ENCODE measurements at places on chromosomes 5 and 9.

- no peak for DNase-seq
These were observed 207.3 kb downstream of the ARHGAP26 start for GRCh38 chr5:142977363-142978051.

- DNase-seq = no peak
These were observed 9.1 kb downstream of the ENHO start for GRCh38 chr9:34513567-34514214.

DNA sequence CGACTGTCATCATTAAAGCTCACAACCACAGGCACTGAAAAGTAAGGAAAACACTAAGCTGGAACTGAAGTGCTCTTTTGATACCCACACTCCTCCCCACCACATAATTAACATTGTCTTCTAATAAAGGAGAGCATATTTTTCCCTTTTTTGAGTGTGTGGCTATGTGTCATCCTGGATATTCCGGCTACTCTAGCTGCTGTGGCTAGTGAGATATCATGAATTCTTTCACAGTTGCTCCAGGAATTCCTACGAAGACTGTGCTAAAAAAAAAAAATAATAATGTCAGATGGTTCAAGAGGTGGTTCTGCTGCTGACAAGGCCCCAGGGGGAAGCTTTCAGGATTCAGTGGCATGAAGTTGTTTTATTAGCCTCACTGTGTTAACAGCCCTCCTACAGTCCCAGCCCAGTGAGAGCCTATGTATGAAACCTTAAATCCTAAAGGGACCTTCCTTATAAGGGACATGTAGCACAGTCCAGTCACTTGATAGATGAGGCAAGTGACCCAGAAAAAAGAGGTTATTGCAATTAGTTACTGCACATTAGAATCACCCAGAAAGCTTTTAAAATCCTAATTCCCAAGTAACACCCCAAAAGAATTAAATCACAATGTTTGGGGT lies 46.6 kb downstream of the TMEM252 start:
- no peak for DNase-seq

GRCh38 chr9:112925058-112925641 lies 34.5 kb upstream of the SLC46A2 start:
- no peak for DNase-seq

GRCh38 chr5:128378632-128379031 lies 159.4 kb downstream of the FBN2 start:
- DNase-seq = no peak

DNA sequence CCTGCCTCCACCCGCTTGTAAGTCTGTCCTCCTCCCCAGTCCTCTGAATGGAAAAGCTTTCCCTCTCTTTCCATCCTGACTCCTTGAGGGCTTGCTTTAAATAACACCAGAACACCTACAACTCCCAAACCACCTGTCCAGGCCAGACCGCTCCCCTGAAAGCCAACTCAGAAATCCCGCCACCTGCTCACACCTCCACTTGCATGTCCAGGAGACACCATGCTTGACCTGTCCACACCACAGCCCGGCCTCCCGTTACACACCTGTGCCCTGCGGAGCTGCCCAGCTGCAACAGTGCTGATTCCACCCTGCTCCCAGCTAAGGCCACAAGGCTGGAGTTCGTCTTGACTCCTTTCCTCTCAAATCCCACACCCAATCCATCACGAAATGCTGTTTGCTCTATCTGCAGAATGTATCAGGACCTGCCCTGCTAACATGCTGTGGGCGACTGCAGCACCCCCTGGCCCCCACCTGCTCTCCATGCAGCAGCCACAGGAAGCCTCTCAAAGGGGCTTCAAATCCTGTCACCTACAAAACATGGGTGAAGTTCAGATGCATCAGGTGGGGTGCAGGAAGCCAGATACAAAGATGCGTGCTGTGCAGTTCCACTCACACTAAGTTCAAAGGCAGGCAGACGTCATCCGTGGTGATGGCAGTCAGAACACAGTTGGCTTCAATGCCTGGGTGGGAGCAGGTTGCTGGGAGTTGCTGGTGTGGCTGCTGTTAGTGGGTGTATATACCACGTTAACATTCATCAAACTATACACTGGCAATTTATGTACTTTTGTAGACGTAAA lies 166.0 kb downstream of the ROR2 start:
- no peak for DNase-seq

DNA sequence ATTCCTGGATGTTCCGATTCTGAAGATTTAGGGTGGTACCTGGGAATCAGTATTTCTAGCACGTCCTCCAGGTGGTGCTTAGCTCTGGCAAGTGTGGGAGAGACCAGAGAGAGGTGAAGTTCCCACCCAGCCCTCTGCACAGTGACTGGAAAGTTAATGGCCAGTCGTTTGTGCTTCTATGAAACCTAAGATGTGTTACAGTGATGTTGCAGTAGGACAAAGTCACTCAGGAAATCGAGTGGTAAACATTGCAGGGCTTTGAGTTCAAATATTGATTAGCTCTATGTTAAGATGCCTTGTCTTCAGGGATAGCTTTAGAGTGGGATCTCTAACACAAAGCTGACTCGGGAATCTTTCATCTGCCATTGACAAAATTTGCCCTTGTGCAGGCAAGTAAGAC lies 55.6 kb downstream of the PIK3R1 start:
- no peak for DNase-seq

- DNase-seq = no peak
These were observed 668.1 kb upstream of the CDH6 start for GRCh38 chr5:30525353-30525752.

- no peak for DNase-seq
These were observed 70.3 kb downstream of the CTSL start for GRCh38 chr9:87796196-87796595.

- DNase-seq = no peak
These were observed 12.4 kb downstream of the ADAMTS2 start for GRCh38 chr5:179332741-179333290.

- peak; percentile 83 for DNase-seq
These were observed at the start of gene ANKS6 for GRCh38 chr9:98796364-98797101. Gene ANKS6, minus strand, starts transcription at chr9:98796555. Its CDS starts 64 bp downstream, at chr9:98796491.

- no peak for DNase-seq
These were observed 39.3 kb upstream of the F2RL2 start for GRCh38 chr5:76662521-76662920.

GRCh38 chr5:31124026-31124425 lies 69.5 kb upstream of the CDH6 start:
- no peak for DNase-seq

DNA sequence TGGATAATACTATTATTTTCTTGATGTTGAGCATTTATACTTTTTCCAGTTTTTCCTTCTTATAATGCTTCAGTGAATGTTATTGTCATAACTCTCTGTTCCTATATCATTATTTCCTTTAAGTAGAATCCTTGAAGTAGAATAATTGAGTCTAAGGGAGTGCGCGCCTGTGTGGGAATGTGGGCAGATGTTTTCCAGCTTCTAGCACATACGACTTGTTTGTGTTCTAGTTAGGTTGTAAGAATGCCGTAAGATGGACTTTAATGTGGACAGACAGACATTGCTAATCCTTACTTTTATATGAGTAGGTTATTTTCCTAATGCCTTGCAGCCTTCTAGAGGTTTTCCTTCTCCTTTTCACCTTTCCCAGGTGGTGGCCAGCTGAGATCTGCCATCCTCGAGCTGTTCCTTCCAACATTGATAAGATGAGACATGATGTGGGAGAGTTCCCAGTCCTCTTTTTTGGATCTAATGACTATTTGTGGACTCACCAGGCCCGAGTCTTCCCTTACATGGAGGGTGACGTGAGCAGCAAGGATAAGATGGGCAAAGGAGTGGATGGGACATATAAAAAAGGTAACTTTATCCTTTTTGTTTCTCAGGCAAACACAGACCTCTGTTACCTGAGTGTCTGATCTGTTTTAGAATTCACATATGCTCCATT lies 34.2 kb downstream of the RAB24 start:
- DNase-seq = no peak

DNA sequence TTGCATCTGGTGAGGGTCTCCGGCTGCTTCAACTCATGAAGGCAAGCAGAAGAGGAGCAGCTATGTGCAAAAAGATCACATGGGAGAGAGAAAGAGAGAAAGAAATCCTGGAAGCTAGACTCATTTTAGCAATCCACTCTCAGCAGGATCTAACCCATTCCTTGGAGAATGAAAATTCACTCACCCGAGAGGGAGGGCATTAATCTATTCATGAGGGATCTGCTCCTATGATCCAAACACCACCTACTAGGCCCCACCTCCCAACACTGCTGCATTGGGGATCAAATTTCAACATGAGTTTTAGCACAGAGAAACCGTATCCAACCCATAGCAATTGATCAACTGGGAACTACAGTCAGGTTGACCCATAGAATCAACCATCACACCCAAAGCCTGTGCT lies 98.1 kb upstream of the SV2C start:
- no peak for DNase-seq

DNA sequence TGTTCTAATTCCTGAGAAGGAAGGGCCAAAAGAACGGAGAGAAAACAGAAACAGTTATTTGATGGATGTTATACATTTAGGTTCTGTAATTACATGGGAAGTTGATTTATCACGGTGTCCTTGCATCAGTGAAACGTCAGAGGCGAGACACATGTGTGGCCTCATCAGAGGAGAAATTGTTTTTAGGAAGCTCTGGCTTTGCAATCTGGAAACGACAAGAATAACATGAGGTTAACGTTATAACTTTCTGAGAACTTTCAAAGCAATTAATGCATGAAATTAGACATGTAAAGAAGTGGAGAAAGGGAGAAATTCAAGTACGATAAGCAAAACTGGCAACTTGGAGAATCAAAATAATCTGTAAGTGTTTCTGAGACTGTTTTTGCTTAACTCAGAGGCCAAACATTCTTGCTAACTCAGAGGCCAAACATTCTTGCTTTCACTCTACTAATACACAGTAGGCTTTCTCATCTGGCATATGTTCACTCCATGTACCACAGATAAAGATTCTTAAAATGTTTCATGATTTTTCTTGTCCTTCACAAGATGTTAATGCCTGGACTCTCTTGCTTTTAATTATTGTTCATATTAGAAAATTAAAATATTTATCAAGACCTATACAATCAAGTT lies 933.0 kb downstream of the TLE4 start:
- DNase-seq = no peak

- DNase-seq = no peak
These were observed 226.5 kb downstream of the DTWD2 start for GRCh38 chr5:118761814-118762213.

GRCh38 chr5:90020575-90021538 lies 388.7 kb downstream of the CETN3 start:
- no peak for DNase-seq

- no peak for DNase-seq
These were observed 68.2 kb downstream of the FAM114A2 start for GRCh38 chr5:153970496-153970895.

GRCh38 chr5:9034649-9035048 lies 511.2 kb downstream of the SEMA5A start:
- no peak for DNase-seq

DNA sequence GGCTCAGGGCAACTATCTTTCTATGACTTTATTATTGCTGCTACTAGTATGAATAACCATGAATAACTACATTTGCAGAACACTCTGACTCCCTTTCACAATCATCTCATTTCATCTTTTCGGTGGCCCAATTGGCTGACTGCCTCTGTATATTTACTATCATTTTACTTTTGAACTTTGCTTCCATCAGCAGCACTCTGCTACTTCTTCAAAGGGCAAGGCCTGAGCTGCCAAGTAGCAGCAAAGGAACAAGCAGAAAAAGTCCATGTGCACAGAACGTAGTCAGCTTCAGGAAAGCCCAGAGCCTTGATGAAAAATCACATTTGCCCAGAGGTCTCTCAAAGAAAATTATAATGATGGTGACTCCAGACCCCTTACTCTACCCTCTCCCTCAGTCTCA lies 214.5 kb upstream of the PUM3 start:
- no peak for DNase-seq

DNA sequence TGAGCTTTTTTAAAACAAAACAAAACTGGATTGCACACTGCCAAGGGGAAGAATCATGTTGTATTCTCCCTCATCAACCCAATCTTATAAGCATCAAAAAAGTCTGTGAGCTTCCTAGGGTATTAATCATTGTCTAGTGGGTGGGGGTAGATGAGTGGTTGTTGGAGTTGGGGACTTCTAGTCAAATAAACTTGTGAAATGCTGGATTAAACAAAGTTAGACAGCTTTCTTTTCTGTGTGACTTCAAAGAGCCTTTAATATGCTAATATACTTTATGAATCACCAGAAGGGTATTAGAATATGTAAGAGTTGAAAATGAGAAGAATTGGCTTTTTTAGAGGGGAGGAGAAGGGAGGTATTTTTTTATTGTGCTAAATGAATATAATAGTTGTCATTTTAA lies 87.7 kb downstream of the GALNT10 start:
- no peak for DNase-seq

DNA sequence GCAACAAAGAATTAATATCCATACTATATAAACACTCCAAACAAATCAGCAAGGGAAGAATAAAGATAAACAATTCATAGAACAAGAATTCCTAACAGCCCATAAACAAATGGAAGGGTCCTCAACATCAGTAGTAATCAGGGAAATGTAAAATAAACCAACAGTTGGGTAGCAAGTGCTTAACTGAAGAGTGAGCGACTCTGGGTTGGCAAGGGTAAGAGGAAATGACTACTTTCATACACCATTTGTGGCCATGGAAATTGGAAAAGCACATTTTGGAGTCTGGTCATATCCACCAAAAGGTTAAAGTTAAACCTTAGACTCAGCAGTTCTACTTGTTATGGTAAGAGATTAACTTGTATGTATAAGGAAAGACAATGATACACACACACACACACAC lies 17.4 kb upstream of the RORB start:
- no peak for DNase-seq

DNA sequence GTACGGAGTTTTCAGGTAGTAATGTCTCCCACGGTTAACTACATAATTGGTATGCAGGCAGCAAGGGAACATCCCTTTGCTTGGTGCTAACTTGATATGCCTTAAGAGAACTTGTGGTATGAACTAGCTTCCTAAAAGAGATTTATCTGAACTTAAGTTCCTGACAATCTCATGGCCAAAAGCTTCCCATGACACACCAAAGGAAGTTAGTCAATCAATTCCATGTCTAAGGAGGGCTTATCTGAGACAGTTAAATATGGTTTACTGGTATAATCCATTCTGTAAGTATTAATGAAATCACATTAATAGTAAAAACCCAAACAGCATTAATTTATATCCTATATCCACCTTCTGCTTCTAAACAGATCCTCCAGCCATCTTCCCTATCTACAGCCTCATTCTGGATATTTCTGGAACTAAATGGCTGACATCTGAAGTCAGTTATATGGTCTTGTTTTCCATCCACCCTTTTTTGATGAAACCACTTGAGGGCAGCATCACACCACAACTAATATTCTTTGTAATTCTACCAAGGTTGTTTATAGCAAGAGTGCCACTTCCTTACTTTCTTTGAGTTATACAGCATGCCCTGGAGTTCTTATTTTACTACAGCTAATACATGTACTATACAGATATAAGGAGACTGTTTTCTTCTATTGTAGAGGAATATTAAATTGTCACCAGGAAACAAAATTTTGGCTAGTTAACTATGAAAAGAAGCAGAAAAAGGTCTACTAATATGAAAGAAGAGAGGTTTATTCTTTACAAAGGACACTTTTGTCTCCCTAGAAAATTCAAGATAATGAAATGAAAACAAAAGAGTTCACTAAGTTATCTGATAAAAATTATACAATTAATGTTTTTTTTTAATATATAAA lies 34.7 kb downstream of the SHOC1 start:
- DNase-seq = no peak
